ENCODE measurements at places on chromosomes 7 and 10. TPM values are rescaled to one million over a fixed set of nuclear protein-coding genes. Genes with fewer than 3 reads are reported as not detected.

Gene NEUROD6
- not detected for total RNA-seq

Gene IL6
- total RNA-seq: not detected

Gene SPDYE16
- under 0.01 TPM for total RNA-seq

Gene TYSND1
- 30.3 TPM for total RNA-seq

Gene KLF14
- not detected for total RNA-seq

Gene RBP4
- total RNA-seq: not detected

Gene LAMB1
- total RNA-seq: 219 TPM

Gene XRCC2
- 7.6 TPM for total RNA-seq

Gene CUZD1
- total RNA-seq: 0.50 TPM

Gene TRIM4
- 24.0 TPM for total RNA-seq

Gene PLEKHS1
- total RNA-seq: not detected

Gene GRK5
- 1.2 TPM for total RNA-seq

Gene PPIF
- 60.4 TPM for total RNA-seq

Gene LLCFC1
- total RNA-seq: not detected

Gene FAM25C
- total RNA-seq: not detected

Gene HEPACAM2
- total RNA-seq: not detected

Gene GPR141
- not detected for total RNA-seq

Gene ADAM22
- total RNA-seq: 0.67 TPM

Gene C10orf67
- 0.16 TPM for total RNA-seq

Gene GGCT
- total RNA-seq: 60.3 TPM

Gene PSD
- total RNA-seq: 0.56 TPM

Gene CALHM3
- total RNA-seq: not detected

Gene CDK14
- 21.5 TPM for total RNA-seq

Gene FEZF1
- total RNA-seq: not detected

Gene PCLO
- total RNA-seq: 5.8 TPM

Gene AOC1
- total RNA-seq: not detected

Gene NEURL1
- 0.50 TPM for total RNA-seq

Gene COMTD1
- total RNA-seq: 26.3 TPM

Gene ACSL5
- not detected for total RNA-seq

Gene CYP3A4
- not detected for total RNA-seq

Gene LEP
- total RNA-seq: not detected

Gene ZNF736
- total RNA-seq: 6.0 TPM

Gene NKX1-2
- total RNA-seq: 4.4 TPM

Gene SDK1
- total RNA-seq: 24.5 TPM

Gene LRMDA
- total RNA-seq: 0.67 TPM

Gene TUBAL3
- total RNA-seq: 0.73 TPM

Gene SORCS1
- not detected for total RNA-seq

Gene CCL26
- total RNA-seq: not detected

Gene RAB19
- total RNA-seq: 1.3 TPM

Gene IGF2BP3
- total RNA-seq: 5.0 TPM

Gene CYP2C18
- not detected for total RNA-seq

Gene PHF14
- 30.5 TPM for total RNA-seq

Gene AKR1B15
- not detected for total RNA-seq

Gene ARID5B
- total RNA-seq: 12.1 TPM

Gene CFTR
- total RNA-seq: not detected

Gene HOXA3
- total RNA-seq: 2.0 TPM

Gene ACBD7
- 0.33 TPM for total RNA-seq

Gene GIMAP8
- 3.6 TPM for total RNA-seq

Gene FFAR4
- not detected for total RNA-seq

All from mammary epithelial cell (primary cell).